ENCODE measurements at places on chromosomes 11 and 22.

DNA sequence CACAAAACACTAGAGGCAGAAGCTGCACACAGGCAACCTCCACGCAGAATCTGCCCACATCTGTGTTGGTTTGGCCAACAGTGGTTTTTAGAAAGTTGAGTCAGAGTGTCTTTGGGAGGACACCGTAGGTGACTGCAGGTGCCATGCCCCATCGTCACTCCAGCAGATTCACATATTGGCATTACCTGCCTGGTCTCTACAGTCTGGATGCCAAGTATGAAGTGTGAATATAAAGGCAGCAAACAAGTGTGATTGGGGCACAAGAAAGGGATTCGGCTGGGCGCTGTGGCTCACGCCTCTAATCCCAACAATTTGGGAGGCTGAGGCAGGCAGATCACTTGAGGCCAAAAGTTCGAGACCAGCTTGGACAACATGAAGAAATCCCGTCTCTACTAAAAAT lies 11.0 kb upstream of the FXYD2 start:
- no peak for DNase-seq

DNA sequence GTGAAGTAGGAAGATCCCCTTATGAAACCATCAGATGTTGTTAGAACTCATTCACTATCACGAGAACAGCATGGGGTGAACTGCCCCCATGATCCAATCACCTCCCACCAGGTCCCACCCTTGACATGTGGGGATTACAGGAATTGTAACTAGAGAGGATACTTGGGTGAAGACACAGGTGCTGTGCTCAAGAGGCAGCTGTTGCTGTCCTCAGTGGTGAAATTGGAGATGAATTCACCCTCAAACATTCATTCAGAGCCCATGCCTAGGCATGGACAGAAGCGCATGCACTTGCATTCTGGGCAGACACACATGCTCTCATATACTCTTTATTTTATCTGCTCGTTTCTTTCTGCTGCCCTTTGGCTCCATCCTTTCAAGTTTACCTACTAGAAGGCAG lies 385.0 kb downstream of the INSC start:
- DNase-seq, result no peak

GRCh38 chr11:69504576-69505335 lies 23.3 kb downstream of the LINC01488 start:
- DNase-seq, result no peak

- no peak for DNase-seq
Observed at GRCh38 chr11:76653674-76654284, 16.8 kb downstream of the LRRC32 start.

GRCh38 chr11:15705891-15706290 lies 591.2 kb downstream of the INSC start:
- no peak for DNase-seq

- no peak for DNase-seq
Observed at GRCh38 chr11:65709661-65710060, 2.4 kb upstream of the KAT5 start.

DNA sequence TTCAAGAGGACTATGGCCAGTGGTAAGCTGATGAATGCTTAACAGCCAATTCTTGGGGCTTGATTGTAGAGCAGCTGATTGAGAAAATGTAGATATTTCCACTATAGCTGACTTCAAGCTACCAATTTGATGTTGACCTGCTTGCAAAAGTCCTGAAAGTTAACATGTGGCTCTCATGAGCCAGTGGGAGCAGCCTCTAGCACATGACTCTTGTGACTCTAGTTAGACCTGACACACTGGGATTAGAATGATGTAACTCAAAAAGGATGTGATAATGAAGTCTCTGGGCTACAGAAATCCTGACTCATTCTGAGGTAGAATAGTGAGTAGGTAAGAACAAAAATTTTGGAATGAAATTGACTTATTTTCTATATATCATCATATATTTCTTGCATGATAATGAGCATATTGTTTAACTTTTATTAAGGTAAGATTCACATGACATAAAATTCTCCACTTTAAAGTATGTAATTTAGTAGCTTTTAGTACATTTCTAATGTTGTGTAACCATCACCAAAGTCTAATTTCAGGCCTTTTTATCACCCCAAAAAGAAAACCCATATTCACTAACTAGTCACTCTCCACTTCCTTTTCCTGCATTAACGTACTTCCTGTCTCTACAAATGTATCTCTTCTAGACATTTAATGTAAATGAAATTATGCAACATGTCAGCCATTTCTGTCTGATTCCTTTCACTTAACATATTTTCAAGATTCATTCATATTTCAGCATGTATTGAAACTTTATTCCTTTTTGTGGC lies 16.1 kb upstream of the OR52H1 start:
- no peak for DNase-seq

GRCh38 chr11:129447654-129448239 lies 72.1 kb downstream of the BARX2 start:
- DNase-seq, result no peak

DNA sequence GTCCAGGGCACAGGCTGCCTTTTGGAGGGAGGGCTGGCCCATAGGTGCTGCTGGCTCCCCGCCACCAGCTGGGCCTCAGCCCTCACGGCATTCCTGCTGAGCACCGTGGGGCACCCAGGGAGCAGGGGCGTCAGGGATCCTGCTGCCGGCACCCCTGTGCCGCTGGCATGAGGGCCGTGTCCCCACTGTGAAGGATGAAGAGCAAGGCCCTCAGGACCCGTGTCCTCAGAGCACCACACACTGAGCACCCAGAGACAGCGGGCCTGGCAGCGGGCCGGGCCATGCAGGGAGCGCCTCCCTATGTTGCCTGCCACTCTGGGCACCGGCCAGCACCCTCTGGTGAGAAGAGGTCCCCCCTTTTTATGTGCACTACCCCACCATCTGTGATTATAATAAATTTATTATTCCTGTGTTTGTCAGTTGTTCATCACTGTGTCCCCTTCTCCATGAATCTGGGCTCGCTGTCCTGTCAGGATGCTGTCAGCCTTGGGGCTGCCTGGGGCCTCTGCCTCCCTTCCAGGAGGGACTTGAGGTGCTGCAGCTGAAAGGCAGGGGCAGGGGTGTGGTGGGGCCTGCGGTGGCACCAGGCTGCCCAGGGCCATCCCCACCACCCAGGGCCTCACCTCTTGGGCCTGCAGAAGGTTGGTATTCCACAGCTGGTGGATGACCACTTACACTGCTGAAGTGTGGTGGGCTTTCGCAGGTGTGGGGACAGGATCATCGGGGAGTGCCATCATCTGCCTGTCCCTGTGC lies 80.0 kb downstream of the MED15 start:
- no peak for DNase-seq

Measured in hematopoietic multipotent progenitor cell (in vitro differentiated cells).